ENCODE measurements at places on chromosomes 11 and 22.

DNA sequence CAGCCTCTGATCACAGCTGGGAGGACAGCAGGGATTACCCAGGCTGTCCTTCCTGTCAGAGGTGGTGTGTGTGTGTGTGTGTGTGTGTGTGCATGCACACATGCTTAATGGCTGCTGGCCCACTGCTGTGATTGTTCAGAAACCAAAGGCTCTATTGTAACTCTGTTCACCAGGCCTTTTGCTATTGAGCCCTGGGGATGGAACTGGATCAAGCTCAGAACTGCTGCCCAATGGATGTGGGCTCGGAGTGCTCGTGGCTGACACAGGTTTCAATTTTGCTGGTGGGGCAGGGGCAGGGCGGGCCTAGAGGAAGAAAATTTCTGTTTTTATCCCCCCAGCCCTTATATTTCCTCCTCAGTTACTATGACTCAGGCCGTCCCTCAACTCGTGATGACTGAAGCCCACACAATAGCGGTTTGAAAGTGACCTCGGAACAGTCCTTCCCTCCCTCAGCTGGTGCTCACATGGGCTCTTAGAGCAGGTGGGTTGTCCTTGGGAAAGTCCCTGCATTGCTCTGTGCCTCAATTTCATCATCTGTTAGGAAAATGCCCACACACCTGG is 359.3 kb downstream of the TENM4 start:
- DNase-seq, result peak; percentile 19

GRCh38 chr11:79447038-79447786 is 6.4 kb upstream of the TENM4 start:
- DNase-seq, result no peak

- no peak for DNase-seq
These were observed 181.2 kb downstream of the CSNK2A3 start for GRCh38 chr11:11171854-11172253.

- DNase-seq, result no peak
These were observed 9.5 kb downstream of the OR5P2 start for GRCh38 chr11:7787239-7787638.

DNA sequence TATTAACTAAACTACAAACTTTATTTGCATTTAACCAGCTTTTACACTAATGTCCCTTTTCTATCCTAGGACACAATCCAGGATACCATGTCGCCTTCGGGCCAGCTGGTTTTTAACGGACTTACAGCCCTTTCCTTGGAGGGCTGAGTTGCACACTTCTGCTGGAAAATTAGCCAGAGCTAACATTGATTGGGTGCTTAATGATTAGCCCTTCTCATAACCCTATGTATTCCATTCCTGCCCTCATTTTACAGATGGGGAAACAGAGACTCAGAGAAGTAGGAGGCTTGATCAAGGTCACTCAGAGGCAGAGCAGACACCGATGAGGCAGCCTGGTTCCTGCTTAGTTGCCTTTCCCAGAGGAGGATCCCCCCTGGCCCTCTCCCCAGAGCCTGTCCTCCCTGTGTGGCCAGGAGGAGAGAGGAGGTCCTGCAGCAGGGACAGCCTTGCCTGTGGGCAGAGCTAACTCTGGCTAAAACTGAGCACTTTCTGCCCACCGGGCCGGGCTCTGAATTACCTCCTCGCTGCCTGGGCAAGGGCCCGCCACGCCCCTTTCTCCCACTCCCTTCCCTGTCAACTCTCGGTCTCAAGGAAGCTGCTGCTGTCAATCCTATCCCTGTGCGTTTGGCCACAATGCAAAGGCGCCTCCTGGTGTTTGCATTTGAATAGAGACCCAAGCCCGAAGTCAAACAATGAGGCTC is 59.6 kb upstream of the PAX6 start:
- peak; percentile 43 for DNase-seq

All from EL (cell line).